ENCODE measurements at places on chromosomes 7 and 10.

DNA sequence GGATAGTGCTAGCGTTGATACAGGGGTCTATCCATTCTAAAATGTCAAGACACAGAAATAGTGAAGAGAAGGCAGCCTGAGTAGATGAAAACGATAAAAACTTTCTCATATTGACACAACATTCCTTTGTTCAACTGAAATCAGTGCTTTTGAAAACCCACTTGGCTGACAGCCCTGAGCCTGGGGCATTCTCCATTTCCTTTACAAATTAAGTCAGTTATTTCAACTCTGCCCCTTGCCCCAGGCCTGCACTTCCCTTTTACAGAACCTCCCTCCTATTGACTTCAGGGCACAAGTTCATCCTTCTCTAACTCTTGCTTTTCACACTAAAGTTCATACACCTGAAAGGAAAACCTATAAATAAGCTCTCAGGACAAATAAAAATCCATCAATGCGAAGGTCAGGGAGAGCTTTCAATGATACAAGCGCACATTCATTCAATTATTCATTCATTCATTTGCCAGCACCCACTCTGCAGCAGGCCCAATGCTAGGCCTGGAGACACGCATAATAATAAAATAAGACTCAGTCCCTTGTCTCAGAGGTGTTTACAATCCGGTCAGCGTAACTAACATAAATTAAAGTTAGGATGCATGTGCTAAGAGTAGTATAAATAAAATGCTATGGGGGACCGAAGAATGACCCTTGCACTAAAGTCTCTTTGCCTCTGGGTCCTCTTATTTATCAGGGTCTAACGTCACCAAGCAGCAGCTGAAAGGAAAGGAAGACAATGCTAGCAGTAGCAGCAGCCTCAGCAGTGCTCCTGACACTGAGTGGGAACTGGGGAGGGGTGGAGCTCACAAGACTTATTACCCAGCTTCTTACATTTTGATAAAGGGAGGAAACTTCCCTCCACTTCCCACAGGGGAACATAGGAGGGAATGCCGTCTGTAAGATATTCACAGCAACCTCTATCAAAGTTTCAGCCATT, 134.8 kb downstream of the PDE1C start:
- DNase-seq: no peak

GRCh38 chr10:34428501-34428900, 386.6 kb downstream of the PARD3 start:
- no peak for DNase-seq

DNA sequence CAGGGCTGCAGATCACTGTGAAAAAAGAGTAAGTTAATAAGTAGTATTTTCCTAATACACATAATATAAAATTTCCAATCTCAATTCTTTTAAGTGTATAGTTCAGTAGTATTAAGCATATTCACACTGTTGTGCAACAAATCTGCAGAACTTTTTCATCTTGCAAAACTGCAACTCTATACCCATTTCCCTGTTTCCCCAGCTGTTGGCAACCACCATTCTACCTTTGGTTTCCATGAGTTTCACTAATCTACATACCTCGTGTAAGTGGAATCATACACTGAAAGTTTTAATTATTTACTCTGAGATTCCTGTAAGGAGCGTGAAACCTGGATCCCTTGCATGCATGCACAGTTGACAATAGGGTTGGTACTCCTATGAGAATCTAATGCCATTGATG, 155.4 kb downstream of the ZPBP start:
- no peak for DNase-seq

DNA sequence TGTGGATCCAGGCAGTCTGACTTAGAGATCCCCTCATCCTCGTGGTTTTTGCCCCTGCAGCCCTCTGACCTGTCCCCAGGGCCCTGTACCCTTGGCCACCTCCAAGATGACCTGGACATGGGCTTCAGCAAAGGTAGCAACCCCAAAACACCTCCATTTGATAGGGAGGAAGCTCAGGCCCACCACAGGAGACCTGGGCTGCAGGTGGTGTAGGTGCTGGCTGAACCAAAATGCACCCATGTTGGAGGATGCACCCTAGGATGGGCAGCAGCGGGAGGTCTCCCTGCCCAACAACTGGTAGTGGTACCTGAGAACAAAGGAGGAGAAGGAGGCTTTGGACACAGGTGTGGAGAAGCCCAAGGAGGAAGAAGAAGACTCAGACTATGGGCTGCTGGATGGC, 188.7 kb downstream of the ZNF716 start:
- DNase-seq: no peak

- no peak for DNase-seq
Observed at GRCh38 chr10:116875897-116876296, 26.6 kb downstream of the ENO4 start.

GRCh38 chr7:108203537-108203936, 73.4 kb upstream of the LAMB4 start:
- no peak for DNase-seq

DNA sequence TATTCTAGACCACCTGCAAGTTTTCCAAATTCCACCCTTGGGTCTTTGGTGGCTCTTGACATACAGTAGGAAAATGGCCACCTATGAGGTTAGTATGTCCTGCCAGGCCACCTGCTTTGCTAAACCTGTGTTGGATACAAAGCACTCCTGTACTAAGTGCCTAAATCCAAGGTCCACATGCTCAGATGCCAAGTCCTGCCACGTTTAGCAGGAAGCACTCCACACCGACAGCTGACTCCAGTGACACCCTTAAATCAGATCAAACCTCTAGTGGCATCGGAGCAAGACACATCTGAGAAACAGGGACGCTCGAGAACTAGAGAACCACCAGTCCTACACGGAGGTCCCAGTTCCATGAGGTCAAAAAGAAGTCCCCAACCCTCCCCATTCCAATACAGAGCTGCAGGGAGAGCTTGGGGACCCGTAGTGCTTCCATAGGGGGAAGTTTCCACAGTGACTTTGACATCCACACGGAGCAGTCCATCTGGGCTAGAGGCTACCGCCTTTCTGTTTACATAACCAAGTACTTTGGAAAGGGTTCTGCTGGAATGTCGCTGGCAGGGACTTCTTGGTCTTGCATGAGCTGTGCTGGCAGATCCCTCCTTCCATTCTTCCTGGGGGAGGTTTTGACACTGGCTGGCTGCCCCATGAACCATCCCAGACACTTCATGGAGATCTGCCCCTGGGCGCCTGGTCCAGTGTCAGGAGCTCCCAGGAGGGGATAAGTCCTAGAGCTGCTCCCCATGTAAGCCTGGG, 290.6 kb downstream of the PRPF18 start:
- DNase-seq: no peak

GRCh38 chr7:33196221-33196620, 66.9 kb downstream of the BBS9 start:
- no peak for DNase-seq

GRCh38 chr10:127012769-127013152, 107.5 kb downstream of the DOCK1 start:
- no peak for DNase-seq

DNA sequence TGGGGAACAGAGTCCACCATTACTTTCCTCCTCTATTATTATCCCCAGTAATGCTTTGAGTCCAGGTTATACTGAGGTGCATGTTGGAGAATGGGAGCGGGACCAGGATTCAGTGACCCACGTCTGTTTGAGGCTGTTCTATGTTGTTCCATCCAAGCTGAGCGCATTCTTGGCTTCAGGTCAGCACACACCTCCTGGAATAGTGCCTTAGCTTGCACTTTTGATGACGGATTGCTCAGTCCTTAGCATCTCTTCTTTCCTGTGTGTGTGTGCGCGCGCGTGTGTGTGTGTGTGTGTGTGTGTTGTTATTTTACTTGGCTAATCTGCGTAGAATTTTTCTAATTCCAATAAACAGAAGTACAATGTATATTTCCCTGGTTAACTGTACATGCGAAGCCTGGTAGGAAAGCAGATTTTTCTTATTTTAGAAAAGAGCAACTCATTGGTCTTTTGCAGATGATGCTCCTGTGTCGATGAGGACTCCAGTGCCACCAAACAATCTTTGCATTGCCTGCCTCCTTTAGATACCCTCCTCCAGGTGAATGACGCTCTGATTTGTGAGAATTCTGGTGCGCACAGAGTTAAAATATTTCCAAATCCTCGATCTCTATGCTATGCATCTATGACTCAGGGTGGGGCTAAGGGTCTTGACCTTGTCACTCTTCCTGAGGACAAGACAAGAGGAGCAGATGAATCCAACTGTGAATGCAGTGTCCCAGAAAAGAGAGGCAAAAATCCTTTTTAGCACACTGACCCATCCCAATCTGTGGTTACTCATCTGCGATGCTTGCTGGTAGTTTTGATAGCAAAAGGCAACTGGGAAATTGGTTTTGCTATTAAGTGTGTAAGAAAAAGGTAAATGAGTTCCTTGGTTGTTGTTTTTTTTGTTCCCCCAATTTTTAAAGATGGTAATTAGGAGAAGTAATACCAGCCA, 13.3 kb upstream of the CELF2 start:
- DNase-seq: no peak

GRCh38 chr10:12308057-12308456, 41.3 kb upstream of the CAMK1D start:
- no peak for DNase-seq

GRCh38 chr10:25831080-25831479, 102.9 kb upstream of the MYO3A start:
- no peak for DNase-seq

DNA sequence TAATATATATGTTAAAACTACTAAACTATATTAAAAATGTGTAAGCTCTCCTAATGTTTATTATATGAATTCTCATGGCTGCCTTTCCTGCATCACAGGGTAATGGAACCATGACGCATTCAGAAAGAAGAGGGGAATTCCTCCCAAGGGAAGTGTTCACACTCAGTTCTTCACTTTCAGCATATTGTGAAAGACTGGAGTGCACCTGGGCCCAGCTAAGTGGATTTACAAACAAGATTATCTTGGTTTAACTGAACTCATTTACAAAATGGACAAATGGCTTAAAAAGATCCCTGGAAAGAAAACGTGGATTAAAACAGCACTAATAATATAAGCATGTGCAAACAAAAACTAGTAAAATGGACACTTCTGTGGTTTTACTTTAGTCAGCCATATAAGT, 149.8 kb downstream of the DOCK4 start:
- no peak for DNase-seq
